Transverse colon (tissue), 4 donors: ENCODE measurements at places on chromosomes 1 and 21. TPM values are rescaled to one million over a fixed set of nuclear protein-coding genes. Genes with fewer than 3 reads are reported as not detected.
A peak's percentile ranks its signal among the peaks of the same experiment; 100 is the strongest.

GBP7 gene
- total RNA-seq = not detected

MX2 gene
- 16.9 TPM for total RNA-seq

CFHR3 gene
- 0.55 TPM for total RNA-seq

MFSD2A gene
- 12.2 TPM for total RNA-seq

DLGAP3 gene
- 0.16 TPM for total RNA-seq

DNA sequence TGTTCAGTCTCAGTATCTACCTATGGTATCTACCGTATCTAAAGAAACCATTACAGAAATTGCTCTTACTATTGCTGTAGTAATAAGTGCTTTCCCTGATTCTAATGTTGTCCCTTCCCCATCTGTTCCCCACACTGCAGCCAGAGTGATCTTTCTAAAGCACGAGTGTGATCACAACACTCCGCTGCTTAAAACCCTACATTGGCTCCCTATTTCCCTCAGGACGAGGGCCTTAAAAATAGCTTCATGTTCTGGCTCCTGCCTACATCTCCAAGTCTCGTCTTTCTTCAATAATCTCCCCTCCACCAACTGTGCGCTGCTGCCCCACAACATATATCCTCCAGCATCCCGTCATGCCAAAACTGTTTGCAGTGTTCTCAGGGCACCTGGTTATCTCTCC, 150.6 kb downstream of the SDCCAG8 start:
- no peaks in the 10 kb centered on the region for H3K4me1 ChIP-seq
- no peak overlapping the region for H3K27ac ChIP-seq
- no peaks in the 10 kb centered on the region for H3K27me3 ChIP-seq

DNA sequence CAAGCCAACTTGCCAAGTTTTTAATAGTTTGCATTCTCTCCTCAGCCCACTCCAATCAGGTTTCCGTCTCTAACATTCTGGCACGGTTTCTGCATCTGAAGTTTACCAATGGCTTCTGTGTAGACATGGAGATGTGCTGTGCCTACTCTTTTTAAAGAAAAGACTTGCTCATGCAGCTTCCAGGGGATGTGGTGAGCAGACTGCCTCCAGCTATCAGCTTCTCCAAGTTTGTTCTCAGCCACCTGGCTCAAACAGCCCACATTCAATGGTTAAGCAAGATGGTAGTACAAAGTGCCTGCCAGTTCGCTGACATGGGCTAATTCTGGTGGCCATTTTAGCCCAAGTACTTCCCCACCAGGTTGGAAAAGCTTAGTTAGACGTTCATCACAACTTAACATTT, 465.3 kb downstream of the NEGR1 start:
- H3K27ac ChIP-seq = no peak overlapping the region
- DNase-seq = no peak
- no peaks in the 10 kb centered on the region for H3K4me1 ChIP-seq
- H3K4me3 ChIP-seq = no peak overlapping the region
- no peaks in the 10 kb centered on the region for H3K36me3 ChIP-seq

DNA sequence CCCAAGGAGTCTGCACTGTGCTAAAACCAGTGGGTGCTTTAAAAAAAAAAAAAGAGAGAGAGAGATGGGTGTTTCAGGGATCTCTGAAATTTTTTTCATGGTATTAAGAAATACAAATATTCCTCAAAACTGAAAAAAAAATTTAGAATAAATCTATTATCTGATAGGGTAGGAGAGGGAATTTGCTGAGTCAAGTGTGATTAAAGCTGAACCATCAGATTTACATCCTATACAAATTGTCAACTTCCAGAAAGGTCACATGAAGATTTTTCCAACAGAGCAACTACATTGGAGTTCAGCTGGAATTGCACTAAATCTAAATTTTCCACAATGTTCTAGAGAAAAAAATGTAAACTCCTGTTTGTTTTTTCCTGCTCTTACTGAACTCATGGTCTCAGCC, 79.3 kb upstream of the DSCAM start:
- H3K27me3 ChIP-seq = no peaks in the 10 kb centered on the region
- no peaks in the 10 kb centered on the region for H3K36me3 ChIP-seq
- DNase-seq = no peak
- no peak overlapping the region for H3K4me3 ChIP-seq
- H3K4me1 ChIP-seq = no peaks in the 10 kb centered on the region

DNA sequence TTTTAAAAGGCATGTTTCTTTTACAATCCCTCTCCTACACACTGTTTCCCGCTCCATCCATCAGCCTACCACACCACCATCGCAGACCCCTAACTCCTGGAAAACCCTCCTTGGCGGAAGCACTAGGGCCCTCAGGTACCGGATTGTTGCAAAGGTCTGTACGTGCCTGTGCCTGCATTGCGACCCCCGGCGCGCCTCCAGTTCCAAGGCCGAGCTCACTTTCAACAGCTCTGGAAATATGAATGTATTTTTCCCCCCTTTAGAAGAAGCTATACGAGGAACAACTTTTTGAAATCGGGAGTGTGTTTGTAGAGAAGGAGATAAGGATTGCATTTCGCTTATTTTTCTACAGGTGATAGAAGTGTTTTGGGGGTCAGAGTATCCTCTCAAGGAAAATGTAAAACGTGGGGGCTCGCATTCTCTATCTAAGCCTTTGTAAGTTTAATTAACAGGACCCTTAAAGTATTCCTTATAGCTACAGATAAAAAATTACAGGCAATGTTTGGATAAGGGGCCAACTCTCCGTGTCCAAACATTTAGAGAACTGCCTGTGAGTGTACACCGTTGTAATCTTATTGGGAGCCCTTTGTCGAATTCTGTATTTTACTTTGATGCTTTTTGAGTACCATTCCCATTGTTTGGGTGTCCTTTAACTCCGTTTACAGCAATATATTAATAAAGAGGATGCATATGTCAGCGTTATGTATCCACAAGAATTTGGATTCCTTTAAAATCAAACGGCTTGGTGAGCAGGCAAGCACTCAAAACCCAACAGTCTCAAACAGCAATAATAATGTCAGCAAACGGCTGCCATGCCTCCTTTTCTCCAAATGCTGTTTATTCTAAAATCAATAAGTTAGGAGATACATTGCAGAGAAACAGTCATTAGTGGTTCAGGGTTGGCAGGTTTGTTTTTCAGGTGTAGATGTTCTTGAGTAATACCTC, 5.9 kb downstream of the PRRX1 start:
- peaks cover 90% of the 10 kb centered on the region for H3K27me3 ChIP-seq
- DNase-seq = no peak
- H3K4me3 ChIP-seq = no peak overlapping the region
- no peaks in the 10 kb centered on the region for H3K36me3 ChIP-seq
- peaks cover 17% of the 10 kb centered on the region for H3K4me1 ChIP-seq

GRCh38 chr1:229305392-229305791, 34.5 kb downstream of the RAB4A start:
- no peak overlapping the region for H3K27ac ChIP-seq
- H3K4me1 ChIP-seq = no peaks in the 10 kb centered on the region
- no peaks in the 10 kb centered on the region for H3K36me3 ChIP-seq

DNA sequence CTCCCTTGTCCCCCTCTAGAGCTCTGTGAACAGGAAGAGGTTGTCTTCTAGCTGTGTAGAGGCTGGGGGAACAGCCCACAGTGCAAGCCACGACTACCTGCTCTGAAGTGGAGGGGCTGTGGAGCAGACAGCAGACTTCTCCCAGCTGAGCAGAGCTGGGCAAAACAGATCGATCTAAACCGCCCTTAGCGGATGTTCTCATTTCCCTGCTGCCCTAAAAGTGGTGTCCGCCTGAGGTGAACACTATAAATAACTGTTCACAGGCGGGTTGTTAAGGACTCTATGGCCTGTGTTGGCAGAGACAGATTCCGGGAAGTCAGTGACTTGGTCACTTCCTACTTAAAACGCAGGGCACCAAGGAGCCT, 203.2 kb downstream of the RHOU start:
- peak overlapping the region; percentile 33 for H3K27ac ChIP-seq
- peaks cover 12% of the 10 kb centered on the region for H3K4me1 ChIP-seq
- no peaks in the 10 kb centered on the region for H3K27me3 ChIP-seq

DNA sequence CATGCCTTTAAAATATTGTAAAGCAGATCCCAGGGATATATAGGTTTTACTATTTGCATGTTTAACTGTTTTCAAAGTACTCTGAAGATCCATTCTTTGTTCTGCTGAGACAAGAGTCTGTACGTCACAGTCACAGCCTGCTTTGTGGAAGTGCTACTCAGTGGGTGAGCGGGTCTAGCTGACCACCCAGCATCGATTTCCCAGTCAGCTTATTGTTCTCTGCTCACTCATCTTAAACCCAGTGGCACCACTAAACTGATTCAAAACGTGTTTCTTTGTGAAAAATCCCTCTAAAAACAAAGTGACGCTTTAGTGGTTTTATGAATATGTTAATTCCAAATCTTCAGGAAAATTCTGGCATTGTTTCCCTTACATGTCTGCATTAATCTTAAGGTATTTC, 12.4 kb downstream of the PLPP3 start:
- no peaks in the 10 kb centered on the region for H3K27me3 ChIP-seq
- H3K4me1 ChIP-seq = peaks cover 4% of the 10 kb centered on the region
- no peak for DNase-seq

GRCh38 chr1:156103521-156103947, 11.0 kb upstream of the LMNA start:
- H3K27ac ChIP-seq = peak overlapping the region; percentile 97
- H3K4me3 ChIP-seq = no peak overlapping the region
- no peaks in the 10 kb centered on the region for H3K36me3 ChIP-seq
- no peaks in the 10 kb centered on the region for H3K27me3 ChIP-seq
- peak; percentile 44 for DNase-seq
- H3K4me1 ChIP-seq = peaks cover 79% of the 10 kb centered on the region

GRCh38 chr1:51990478-51990965, at the start of gene RAB3B:
Gene RAB3B, minus strand, starts transcription at chr1:51990700. Its CDS starts 13,583 bp downstream, at chr1:51977117.
- no peak within 1 kb of the TSS for H3K27ac ChIP-seq
- H3K36me3 ChIP-seq = no peaks in the 10 kb centered on the region
- H3K27me3 ChIP-seq = peaks cover 49% of the 10 kb centered on the region
- H3K4me1 ChIP-seq = peaks cover 5% of the 10 kb centered on the region

GRCh38 chr1:92343061-92343460, 44.2 kb downstream of the RPAP2 start:
- DNase-seq = no peak
- no peaks in the 10 kb centered on the region for H3K27me3 ChIP-seq
- no peaks in the 10 kb centered on the region for H3K36me3 ChIP-seq

DNA sequence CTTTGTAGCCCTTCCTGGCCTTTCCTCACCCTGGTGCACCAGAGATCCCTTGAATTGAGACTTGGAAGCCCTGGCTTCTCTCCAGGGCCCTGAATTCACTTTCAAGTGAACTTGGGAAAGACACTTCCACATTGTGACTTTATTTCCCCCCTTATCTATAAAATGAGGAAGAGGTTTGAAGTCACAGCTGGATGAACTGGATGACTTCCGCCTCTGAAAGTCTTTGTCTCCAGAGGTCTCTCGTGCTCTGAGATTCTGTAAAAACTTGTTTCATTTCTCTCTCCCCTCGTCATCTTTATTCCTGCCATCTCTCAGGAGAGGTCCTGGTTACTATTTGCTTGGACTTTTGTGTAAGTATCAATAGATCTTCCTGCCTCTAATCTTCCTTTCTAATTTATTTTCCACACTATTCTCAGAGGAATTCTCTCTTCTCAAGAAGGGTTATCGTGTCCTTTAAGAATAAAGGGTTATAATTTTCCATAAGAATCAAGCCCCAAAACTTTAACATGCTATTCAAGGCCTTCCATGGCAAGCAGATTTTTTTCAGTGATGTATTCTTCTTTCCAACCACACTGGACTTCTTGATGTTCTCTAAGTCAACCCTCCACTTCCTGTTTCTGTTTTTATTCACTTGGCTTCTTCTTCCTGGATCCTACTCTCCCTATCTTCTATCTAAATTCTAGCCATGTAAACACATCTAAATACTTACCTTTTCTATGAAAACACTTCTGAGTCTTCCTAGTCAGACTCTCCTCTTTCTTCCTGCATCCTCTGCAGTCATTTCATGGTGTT, 6.5 kb upstream of the RPTN start:
- no peak for DNase-seq
- no peaks in the 10 kb centered on the region for H3K27me3 ChIP-seq
- H3K27ac ChIP-seq = no peak overlapping the region
- H3K4me1 ChIP-seq = no peaks in the 10 kb centered on the region
- no peaks in the 10 kb centered on the region for H3K36me3 ChIP-seq
- no peak overlapping the region for H3K4me3 ChIP-seq

DNA sequence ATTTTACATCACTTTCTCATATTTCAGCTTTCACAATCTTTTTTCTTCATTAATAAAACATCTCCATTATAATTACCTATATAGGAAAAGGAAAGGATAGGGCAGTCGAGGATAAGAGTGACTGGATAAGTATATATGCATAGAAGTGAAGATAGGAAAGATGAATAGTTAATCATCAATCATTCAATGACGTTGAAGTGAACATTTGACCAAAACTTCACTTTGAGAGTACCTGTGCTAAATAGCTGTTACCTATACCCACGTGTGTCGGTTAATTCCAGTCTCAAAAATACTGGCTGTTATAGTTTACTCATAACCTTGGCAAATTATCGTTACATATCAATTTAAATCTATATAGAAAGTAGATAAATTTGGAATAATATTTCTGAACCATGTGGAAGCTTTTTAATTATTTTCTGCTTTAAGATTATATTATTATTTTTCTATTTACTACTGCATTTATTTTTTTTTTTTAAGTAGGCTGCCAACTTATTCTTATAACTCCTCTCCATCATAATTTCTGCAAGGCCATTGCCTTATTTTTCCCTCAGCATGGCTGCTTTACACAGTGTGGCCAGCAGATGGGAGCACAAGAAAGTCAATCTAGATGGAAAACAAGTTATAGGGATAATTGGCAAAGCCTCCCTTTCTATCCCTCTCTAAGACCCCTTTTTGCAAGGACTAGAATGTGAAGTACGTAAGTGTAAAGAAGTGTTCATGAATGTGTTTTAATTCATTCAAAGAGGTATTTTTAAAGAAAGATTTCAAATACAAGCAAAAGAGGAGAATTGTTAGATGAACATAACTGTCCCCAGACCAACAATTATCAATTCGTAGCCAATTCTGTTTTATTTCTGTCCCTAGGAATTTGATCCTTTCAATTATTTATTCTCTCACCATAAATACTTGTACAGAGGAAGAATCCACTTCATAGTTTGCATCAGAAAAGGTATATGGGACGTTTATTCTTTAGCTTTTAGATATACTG, 290.4 kb downstream of the KCNT2 start:
- DNase-seq = no peak
- H3K27me3 ChIP-seq = no peaks in the 10 kb centered on the region
- no peaks in the 10 kb centered on the region for H3K36me3 ChIP-seq
- H3K27ac ChIP-seq = no peak overlapping the region
- H3K4me1 ChIP-seq = no peaks in the 10 kb centered on the region

- H3K4me1 ChIP-seq = peaks cover 51% of the 10 kb centered on the region
- peak overlapping the region; percentile 69 for H3K27ac ChIP-seq
- no peak overlapping the region for H3K4me3 ChIP-seq
- H3K27me3 ChIP-seq = no peaks in the 10 kb centered on the region
- DNase-seq = no peak
- no peaks in the 10 kb centered on the region for H3K36me3 ChIP-seq
Observed at GRCh38 chr1:164771619-164772361, 212.8 kb downstream of the PBX1 start.
